Activated CD4-positive, CD25-positive, alpha-beta regulatory T cell (primary cell): ENCODE measurements at places on chromosomes 11 and 22.

DNA sequence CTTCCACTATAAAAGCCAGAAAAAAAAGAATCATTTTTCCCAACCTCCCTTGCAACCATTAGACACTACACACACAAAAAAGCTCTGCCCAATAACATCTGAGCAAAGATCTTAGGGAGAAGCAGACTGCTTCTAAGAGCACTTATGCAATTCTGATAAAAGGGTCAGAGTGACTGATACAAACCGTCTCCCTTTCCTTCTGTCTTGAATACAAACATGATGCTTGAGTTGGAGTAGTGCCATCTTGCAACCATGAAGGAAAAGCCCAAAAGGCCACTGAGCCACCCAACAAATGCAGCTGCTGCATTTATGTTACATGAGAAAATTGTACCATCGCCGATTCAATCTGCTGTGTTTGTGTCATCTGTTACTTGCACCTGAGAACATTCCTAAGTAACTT lies 47.6 kb upstream of the EED start:
- DNase-seq: no peak

- no peak for DNase-seq
Observed at GRCh38 chr11:11764423-11764803, 77.4 kb upstream of the USP47 start.

DNA sequence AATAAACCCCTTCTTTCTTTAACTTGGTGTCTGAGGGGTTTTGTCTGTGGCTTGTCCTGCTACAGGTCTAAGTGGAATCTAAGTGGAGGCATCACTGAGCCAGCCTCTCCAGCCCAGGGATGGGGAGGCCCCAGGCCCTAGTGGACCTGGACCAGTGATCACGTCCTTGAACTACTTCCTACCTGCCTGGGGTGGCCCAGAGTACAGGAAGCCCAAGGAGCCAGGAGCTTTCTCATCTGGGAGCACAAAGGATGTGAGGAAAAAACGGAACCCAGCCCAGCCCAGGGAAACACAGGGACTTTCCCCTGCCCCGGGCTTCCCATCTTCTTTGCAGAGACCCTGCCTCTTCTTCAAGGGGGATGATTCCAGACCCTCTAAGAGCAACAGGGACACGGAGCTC lies 3.5 kb upstream of the CD5 start:
- no peak for DNase-seq

DNA sequence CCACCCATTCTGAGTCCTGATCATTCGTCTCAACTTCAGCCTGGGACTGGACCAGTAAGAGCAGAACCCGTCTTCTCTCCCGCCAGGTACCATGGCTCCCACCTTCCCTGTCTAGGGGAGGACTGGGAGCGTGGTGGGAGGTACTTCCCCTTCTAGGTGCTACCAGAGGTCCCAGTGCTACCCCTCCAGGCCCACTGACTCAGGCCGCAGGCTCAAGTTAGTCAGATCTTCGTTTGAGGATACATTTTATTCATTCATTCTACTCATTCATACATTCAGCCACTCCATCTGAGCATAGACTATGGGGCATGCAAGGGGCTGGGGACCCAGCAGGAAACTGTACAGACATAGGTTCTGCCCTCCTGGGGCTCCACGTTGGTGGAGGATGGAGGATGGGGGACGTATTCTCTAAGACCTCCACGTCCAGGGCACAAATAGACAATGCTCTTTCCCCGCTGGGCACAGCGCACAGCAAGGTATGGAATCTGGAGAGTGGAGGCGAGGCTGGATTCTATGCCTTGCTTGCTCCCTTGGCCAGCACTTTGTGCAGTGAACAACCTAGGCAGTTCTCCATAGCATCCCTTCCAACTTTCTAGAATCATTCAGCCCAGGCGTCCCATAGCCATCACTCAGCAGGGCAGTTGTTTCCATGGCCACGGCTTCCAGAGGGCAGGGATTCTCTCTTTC lies 1.0 kb upstream of the RAB3IL1 start:
- no peak for DNase-seq

- no peak for DNase-seq
Observed at GRCh38 chr11:33773404-33773986, 825 bp downstream of the FBXO3 start.

DNA sequence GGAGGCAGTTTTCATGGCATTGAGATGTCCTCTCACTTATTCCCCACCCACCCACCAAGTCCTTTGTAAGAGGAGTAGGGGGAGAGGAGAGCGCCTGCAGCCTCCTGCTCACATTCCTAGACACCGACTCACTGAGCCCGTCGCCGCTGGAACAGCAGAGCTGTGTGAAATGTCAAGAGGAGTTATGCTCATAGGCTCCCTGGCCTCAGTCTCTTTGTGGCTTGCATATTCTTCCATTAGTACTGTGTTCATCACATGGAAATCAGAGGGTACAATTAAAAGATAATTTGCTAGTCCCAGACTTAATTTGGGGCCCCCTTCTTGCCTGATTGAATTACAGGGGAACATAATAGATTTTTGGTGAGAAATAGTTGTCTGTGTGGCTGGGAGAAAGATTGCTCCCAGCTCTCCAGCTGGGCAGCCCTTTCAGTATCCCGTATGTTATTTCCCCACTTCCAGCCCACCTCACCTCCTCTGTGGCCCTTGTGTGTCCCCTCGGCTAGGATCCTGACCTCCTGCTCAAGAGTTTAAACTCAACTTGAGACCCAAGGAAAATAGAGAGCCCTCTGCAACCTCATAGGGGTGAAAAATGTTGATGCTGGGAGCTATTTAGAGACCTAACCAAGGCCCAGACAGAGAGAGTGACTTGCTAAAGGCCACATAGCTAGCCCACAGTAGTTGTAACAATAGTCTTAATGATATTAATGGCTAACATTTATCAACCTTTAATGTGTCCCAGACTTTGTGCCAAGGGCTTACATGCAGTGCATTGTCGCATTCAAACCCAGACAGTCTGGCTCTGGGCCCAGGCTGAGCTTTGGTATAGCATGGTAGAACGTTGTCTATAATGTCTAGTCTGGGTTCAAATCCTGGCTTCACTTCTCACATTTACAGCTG lies 32.2 kb downstream of the LIMK2 start:
- DNase-seq: no peak
